ENCODE measurements at places on chromosomes 1 and 21.

- DNase-seq = no peak
These were observed 241.6 kb downstream of the BACH1 start for GRCh38 chr21:29540289-29540688.

GRCh38 chr21:24222676-24223075, 1384.6 kb downstream of the MRPL39 start:
- no peak for DNase-seq

- DNase-seq = peak; percentile 82
These were observed 9.9 kb upstream of the CDCA8 start for GRCh38 chr1:37682334-37682987.

DNA sequence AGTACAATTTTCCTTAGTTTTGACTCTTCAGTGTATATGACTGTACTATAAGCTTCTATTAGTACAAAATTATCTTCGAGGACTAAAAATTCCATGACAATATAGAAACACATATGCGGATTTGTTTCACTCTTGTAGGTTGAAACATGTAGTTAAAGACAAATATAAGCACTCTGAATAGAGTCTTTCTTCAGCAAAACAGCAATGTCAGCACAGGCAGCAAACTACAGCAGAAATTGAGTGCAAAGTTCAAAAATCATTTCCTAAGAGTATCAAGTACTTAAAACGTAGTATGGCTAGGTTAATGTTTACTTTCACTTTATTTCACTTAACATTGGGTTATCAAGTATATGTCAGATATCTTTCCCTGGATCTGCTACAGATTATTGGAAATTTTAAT, 106.7 kb downstream of the FAF1 start:
- DNase-seq = no peak

- peak; percentile 43 for DNase-seq
These were observed 4.4 kb upstream of the MATN1 start for GRCh38 chr1:30727824-30728223.

DNA sequence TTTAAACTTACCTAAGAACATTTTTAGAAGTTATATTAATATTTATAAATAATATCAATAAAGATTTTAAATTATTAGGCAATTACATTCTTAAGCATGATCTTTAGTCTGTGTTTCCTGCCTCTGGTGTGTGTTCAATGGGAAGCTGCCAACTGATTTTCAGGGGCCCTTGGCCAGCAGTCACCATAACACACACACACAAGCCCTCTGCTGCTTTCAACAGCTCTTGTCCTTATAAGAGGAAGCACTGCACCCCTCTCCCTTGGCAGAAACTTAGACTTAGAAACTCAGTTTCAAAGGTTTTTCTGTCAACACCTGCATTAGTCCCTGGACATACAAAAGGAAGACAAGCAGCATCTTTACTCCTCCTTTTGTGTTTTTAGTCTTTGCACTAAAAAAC, 81.4 kb downstream of the VAV3 start:
- DNase-seq = no peak

DNA sequence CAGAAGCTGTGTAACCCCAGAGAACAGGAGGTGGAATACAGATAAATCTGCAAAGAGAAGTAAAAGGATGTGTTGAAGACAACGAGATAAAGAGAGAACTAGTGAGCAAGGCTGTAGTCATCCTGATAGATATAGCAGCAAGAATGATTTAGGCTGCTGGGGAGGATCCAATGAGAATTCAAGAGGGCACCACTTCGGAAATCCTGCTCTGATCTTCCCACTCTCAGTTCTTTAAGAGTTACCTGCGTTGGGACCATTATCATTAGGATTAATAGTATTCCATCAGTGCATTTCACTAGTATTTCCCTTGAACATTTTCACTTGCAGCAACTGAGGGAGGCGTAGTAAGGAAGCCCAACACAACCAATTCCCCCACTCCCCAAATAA, at the start of gene BRINP3:
Gene BRINP3 (minus strand): TSS at position 103 of the 387 bp plus-strand sequence.
- peak; percentile 12 for DNase-seq

- no peak for DNase-seq
These were observed 97.3 kb upstream of the HMCN1 start for GRCh38 chr1:185636848-185637247.

GRCh38 chr1:204549313-204549712, 33.1 kb downstream of the MDM4 start:
- no peak for DNase-seq

DNA sequence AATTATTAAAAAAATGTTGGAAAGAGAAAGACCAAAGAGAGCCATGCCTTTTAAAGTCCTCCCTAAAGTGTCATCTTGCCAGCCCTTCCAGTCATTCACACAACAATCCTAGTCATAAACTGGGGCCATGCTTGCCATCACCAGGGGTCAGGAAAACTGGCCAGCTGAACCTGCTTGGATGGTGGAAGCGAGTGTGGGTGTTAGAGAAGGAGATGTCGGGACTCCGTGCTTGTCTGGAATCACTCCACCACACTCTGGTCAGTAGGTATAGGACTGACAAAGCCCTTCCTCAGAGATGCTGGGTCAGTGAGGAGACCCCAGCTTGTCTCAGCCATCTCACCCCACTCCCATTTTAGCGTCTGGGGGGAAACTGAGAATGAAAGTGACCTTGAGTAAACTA, 3.3 kb upstream of the HAPLN2 start:
- no peak for DNase-seq

DNA sequence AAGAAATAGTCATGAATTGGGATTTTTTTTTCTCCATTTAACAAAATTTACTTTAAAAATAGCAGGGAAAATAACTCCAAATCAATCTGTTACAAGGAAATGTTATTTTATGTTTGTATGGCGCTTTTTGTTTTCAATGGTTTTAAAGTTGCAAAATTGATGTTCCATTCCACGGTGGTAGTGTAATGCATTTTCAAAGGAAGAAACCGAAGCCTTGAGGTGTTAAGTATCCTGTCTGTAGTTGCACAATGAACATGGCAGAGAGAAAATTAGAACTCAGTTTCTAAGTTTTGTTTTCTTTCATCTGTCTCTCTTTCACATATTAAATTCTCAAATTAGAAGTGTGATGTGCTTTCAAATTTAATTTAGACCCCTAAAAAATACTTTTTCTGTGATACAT, 841.8 kb downstream of the USP25 start:
- no peak for DNase-seq

DNA sequence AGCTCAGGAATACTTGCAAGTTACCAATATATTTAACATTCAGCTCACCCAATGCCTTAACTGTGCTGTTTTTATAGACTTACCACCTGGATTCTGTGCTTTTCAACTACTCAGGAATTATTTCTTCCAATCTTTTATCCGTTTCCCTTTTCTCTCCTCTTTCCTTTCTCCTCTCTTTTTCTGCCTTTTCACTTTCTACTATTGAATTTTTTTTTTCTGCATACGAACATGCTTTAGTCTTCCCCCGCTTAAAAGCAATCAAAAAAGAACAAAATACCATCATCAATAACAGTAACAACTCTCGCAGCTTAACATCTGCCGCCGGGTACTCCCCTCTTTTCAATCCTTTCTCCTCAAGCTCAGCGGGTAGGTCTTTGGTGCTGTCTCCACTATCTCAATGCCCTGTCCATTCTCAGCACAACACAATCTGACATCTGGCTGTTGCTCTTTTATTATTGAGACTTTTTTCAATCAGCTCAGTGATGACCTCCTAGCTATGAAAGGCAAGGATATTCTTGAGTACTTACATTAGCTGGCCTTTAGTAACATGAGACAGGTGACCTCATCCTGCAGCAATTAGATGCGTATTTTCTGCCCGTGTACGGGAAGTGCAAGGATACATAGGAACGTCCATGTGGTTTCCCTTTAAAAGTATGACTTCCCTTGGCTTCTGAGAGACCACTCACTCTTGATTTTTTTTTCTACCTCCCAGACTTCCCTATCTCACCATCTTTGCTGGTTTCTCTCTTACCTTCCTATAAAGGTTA, 40.2 kb upstream of the SIPA1L2 start:
- no peak for DNase-seq

- DNase-seq = peak; percentile 55
These were observed 338.3 kb downstream of the SIPA1L2 start for GRCh38 chr1:232291681-232292080.

- peak; percentile 21 for DNase-seq
These were observed 31.6 kb upstream of the SOX13 start for GRCh38 chr1:204041232-204041767.

DNA sequence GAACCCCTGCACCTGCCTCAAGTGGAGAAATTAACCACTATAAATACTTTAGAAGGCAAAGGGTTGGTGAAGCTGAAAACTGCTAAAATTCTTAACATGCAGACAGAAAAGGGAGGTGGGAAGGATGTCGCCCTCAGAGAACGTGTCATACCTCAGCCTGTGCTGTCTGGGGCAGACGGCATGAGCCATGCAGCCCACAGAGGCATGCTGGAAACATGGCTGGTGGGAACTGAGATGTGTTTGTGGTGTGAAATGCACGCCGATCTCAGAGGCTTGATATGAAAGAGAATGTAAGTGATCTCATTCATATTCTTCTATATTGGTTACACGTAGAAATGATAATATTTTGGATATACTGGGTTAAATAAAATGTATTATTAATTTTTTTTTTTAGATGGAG, 16.3 kb downstream of the AGPAT3 start:
- DNase-seq = no peak

- DNase-seq = no peak
These were observed 59.2 kb downstream of the SERBP1 start for GRCh38 chr1:67371043-67371442.

Measured in fibroblast of the aortic adventitia (primary cell).